Endodermal cell (in vitro differentiated cells): ENCODE measurements at places on chromosomes 5 and 9. TPM values are rescaled to one million over a fixed set of nuclear protein-coding genes. Genes with fewer than 3 reads are reported as not detected.
A peak's percentile ranks its signal among the peaks of the same experiment; 100 is the strongest.

The BTNL9 gene
- not detected in 2 replicates for total RNA-seq

The CDKN2A gene
- 1.9 and 2.6 TPM in 2 replicates for total RNA-seq

The MYMK gene
- not detected in 3 replicates for total RNA-seq

The FOXD4L5 gene
- total RNA-seq = 0.15 TPM in 1 of 3 replicates, not detected in the others

The PCDHB3 gene
- 14.8 and 17.7 TPM in 2 replicates for total RNA-seq

The CDH18 gene
- 0.23 TPM in 1 of 3 replicates, not detected in the others for total RNA-seq

The CDHR2 gene
- 0.31 to 1.0 TPM (median 0.89 TPM) in 3 replicates for total RNA-seq

The HSDL2 gene
- total RNA-seq = 21.1 and 22.5 TPM in 2 replicates

The CTXN3 gene
- not detected in 3 replicates for total RNA-seq

The CAVIN4 gene
- 8.8 and 10.1 TPM in 2 replicates for total RNA-seq

The PLAA gene
- total RNA-seq = 41.3 and 43.0 TPM in 2 replicates

DNA sequence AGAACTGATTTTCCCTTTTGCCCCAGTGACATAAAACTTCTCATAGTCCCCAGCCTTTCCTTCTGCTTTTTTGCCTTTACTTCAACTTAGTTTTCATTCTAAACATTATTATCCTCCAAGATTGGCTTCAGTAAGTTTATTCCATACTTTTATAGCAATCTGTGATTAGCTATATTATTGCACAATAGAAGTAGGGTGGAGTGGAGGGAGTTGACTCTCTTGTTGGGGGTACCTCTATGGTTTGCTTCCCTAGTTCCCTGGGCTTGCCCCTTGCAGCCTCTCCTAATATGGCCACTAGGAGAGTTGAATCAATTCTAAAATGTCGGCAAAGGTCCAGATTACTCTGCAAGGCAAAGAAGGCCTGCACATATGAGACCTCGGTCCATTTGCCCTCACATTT, 36.4 kb upstream of the TYRP1 start:
- H3K36me3 ChIP-seq = no peaks in the 10 kb centered on the region
- no peaks in the 10 kb centered on the region for H3K4me1 ChIP-seq
- no peak overlapping the region for H3K27ac ChIP-seq
- no peak overlapping the region for H3K4me3 ChIP-seq
- no peak for DNase-seq
- no peaks in the 10 kb centered on the region for H3K27me3 ChIP-seq

DNA sequence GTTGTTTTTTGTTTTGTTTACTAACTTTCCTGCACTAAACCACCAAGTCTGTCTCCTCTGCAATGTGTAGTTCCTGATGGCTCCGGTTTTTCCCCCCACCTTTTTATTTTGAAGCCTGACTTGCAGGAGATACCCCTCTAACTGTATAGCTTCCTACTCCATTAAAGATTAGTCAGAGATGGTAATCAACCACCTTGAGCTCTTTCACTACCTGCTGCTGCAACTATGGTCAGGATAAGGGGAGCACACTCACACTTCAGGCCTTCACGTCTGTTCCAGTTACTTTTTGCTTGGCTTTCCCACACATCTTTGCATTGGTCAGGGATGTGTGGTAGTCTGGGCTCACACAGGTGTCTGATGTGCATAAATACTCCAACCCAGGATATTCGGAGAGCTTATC, 63.4 kb downstream of the NR6A1 start:
- no peaks in the 10 kb centered on the region for H3K27me3 ChIP-seq
- no peak overlapping the region for H3K4me3 ChIP-seq
- H3K36me3 ChIP-seq = peaks cover 18% of the 10 kb centered on the region
- H3K27ac ChIP-seq = peak overlapping the region; percentile 3
- H3K4me1 ChIP-seq = no peaks in the 10 kb centered on the region
- DNase-seq = no peak

GRCh38 chr5:75471193-75471592, 40.2 kb downstream of the CERT1 start:
- no peak for DNase-seq
- H3K36me3 ChIP-seq = peaks cover 6% of the 10 kb centered on the region
- no peaks in the 10 kb centered on the region for H3K27me3 ChIP-seq
- no peak overlapping the region for H3K27ac ChIP-seq
- no peak overlapping the region for H3K4me3 ChIP-seq

- no peaks in the 10 kb centered on the region for H3K36me3 ChIP-seq
- H3K27ac ChIP-seq = no peak overlapping the region
- no peak for DNase-seq
- H3K4me1 ChIP-seq = no peaks in the 10 kb centered on the region
- H3K4me3 ChIP-seq = no peak overlapping the region
These were observed 238.7 kb downstream of the AGTPBP1 start for GRCh38 chr9:85502815-85503655.

DNA sequence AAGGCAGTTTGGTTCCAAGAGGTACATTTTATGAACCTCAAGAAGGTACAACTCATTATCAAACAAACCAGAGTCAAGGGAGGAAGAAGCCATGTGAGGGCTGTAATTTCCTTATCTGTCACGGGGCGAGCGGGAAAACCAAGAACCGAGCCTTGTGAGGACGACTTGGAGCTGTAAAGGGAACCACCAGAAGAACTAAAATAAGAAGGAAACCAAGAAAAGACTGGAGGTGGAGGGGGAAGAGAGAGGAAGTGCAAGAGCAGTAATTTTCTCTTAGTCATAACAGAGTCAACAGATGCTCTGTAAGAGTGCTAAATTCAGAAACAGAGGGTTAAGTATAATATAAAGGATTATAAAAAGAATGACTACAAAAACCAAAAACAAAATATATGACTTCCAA, 127.1 kb downstream of the DIRAS2 start:
- no peak overlapping the region for H3K27ac ChIP-seq
- H3K4me3 ChIP-seq = no peak overlapping the region
- H3K4me1 ChIP-seq = peaks cover 11% of the 10 kb centered on the region
- no peaks in the 10 kb centered on the region for H3K27me3 ChIP-seq

GRCh38 chr9:982394-983230, 6.2 kb downstream of the DMRT3 start:
- no peaks in the 10 kb centered on the region for H3K36me3 ChIP-seq
- H3K27ac ChIP-seq = no peak overlapping the region
- peaks cover 100% of the 10 kb centered on the region for H3K27me3 ChIP-seq
- DNase-seq = no peak

GRCh38 chr9:133375116-133375723, 640 bp downstream of the SURF4 start:
- H3K36me3 ChIP-seq = peaks cover 32% of the 10 kb centered on the region
- peak overlapping the region; percentile 86 for H3K27ac ChIP-seq
- H3K4me3 ChIP-seq = peak overlapping the region; percentile 91

DNA sequence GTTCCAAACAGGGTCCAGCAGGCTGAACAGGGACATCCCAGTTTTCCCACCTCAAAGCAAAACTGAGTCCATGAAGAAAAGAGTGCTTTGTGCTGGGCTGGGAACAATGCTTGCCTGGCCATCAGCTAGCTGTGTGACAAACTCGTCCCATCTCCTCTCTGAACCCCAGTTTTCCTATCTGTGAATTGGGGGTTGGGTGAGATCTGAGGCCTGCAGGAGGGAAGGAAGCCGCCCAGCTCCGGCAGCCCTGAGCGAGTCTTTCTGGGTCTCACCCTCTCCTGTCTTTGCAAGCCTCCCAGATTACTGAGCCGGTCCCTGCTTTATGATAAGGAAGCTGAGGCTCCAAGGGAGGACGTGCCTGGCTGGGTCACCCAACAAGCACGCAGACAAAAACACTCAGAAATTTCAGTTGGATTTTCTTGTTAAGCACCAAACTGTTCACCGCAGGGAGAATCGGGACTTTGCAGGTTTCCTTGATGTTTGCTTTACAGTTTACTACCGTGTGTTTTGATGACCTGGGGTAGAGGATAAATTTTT, 82.6 kb upstream of the LMX1B start:
- no peak for DNase-seq
- no peaks in the 10 kb centered on the region for H3K36me3 ChIP-seq
- peaks cover 32% of the 10 kb centered on the region for H3K27me3 ChIP-seq
- H3K27ac ChIP-seq = no peak overlapping the region

DNA sequence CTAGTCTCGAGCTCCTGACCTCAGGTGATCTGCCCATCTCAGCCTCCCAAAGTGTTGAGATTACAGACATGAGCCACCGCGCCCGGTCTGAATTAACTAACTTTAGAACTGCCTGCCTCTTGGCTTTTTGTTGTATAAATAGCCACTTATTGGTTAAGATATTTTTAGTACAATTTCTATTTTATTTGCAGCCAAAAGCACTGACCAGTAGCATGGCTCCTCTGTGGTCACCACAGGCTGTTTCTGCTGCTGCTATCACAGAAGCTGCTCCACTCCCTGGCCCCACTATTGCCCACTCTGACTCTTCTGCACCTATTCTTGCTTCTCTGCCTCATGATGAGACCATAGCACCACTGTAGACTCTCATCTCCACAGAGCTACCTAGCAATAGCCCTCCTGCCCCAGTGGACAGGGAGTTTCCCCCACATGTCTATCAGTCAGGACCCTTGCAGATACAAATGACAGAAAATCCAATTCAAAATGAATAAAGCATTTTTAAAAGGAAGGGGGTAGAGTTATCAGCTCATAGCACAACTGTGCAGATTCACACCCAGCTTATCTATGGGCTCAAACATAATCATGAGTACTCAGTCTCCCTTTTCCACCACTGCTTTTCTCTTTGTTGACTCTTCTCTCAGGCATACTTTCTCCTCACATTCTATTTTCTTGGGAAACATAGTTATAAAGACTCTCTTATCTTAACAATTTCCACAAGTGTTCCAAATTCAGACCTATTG, 151.8 kb upstream of the EPB41L4A start:
- H3K36me3 ChIP-seq = no peaks in the 10 kb centered on the region
- DNase-seq = no peak
- no peak overlapping the region for H3K4me3 ChIP-seq

- H3K27ac ChIP-seq = no peak overlapping the region
- DNase-seq = no peak
- peaks cover 37% of the 10 kb centered on the region for H3K36me3 ChIP-seq
- H3K4me3 ChIP-seq = no peak overlapping the region
These were observed 44.1 kb upstream of the SMU1 start for GRCh38 chr9:33120620-33121019.

DNA sequence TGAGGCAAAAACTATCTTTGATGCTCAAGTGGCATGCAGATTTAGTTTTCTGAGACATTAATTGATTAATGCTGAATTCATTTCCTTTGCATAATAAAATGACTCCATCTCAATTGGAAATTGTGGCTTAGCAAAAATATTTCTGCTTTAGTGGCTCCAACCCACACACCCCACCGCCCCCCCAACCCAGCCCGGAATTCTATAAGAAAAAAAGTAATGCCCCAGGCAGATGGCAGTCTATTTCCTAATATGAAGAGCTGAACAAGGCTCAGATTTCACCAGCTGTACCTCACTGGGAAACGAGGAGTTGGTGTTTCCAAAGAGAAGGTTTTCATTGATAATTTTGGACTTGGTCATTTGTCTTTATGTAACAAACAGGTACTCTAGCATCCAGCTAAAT, 182.1 kb downstream of the FBN2 start:
- no peak overlapping the region for H3K27ac ChIP-seq
- no peaks in the 10 kb centered on the region for H3K27me3 ChIP-seq
- peaks cover 28% of the 10 kb centered on the region for H3K36me3 ChIP-seq
- H3K4me1 ChIP-seq = no peaks in the 10 kb centered on the region
- DNase-seq = no peak

GRCh38 chr9:132507670-132508469, 74.5 kb upstream of the BARHL1 start:
- H3K27me3 ChIP-seq = no peaks in the 10 kb centered on the region
- H3K27ac ChIP-seq = no peak overlapping the region
- H3K4me1 ChIP-seq = peaks cover 11% of the 10 kb centered on the region

DNA sequence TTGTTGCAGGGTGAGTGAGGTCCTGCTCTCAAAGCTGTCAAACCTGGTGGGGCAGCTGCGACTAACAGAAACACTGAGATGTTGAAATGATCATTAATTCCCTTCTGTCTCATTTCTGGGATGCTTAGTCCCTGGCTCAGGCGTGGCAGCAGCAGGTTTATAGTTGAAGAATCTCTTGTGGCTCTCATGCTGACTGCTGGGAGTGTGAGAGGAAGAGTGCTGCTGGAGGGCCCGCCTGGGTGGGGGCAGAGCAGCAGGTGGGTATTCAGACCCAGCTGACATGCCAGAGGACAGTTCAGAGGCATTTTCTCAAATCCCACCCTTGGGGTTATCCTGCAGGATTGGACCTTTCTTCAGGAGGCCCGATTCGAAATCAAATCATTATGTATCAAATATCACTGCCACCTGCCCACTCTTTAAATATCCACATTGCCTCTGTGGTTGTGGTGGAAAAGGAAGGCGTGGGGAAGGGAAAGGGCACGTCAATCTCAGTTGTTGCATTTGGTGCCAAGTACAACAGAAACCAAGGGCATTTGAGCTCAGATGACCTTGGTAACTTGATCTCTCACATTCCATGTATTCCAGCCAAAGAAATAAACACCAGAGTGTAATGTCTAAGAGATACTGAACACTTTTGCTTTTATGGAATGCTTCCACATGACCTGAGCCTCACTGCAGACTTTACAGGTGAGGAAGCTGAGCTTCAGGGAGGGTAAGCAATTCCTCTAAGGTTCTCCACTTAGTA, 224.3 kb downstream of the AOPEP start:
- peaks cover 8% of the 10 kb centered on the region for H3K36me3 ChIP-seq
- no peaks in the 10 kb centered on the region for H3K27me3 ChIP-seq
- H3K27ac ChIP-seq = no peak overlapping the region
- DNase-seq = peak; percentile 46
- no peak overlapping the region for H3K4me3 ChIP-seq
